NCI-H2081 (cell line): ENCODE measurements at places on chromosomes 2 and 18.

GRCh38 chr2:29841386-29842004 is 79.9 kb downstream of the ALK start:
- DNase-seq: peak; percentile 16

DNA sequence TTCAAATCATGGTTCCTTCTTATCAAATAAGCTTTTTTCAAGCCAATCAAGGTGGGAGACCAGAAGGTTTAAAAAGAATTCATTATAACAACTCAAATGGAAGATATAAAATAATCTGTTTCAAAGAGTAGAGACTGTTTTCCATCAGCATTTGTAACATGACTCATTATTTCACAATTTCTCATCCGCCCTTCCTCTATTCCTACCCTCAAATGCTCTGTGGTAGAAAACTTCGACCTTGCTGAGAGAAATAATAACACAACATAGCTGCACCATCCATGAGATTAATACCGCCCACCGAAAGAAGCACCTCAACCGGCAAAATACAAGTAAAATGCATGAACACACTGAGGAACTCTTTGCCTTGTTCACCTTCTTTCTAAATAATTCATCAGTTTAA is 2039.2 kb upstream of the CELF4 start:
- no peak for DNase-seq

- DNase-seq: no peak
These were observed 101.7 kb upstream of the SLC66A3 start for GRCh38 chr2:11053546-11053945.

- no peak for DNase-seq
These were observed 190.5 kb downstream of the ALPK2 start for GRCh38 chr18:58438161-58438957.

DNA sequence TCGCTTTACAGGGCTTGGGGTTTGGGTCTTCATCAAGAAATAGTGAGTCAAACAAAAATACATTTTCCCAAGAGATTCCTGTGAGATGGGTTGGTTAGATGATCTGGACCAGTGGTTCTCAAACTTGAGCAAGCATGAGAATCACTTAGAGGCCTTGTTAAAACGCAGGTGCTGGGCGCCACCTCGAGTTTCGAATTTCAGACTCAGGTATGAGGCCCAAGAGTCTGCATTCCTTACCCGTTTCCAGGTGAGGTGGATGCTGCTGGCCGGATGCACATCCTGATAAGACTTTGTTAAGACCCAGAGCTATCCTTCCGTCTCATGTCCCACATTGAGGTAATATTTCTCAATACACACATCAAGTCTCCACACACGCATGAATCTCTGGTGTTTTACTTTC is 707.8 kb upstream of the SALL3 start:
- no peak for DNase-seq

- no peak for DNase-seq
These were observed 90.9 kb upstream of the STK39 start for GRCh38 chr2:168338292-168338691.

DNA sequence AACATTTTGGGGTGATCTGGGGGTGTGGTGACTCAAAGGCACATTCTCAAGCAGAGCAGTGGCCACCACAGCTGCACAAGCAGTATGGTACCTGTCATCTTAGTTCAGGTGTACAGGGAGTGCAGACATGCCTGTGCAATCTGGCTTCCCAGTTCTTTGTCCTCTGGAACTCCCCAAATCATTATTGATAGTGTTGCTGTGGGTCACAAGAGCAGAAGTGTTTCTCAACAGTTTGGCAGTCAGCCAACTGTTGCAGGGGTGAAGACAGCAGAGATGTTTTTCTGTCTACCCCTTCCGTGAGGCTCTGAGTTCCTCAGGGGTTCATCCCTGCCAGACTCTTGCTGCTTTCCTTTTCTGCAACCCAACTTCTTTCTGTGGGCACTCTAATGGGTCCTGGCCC is 206.5 kb upstream of the ZSWIM2 start:
- no peak for DNase-seq

GRCh38 chr2:190635781-190636180 is 13.1 kb upstream of the NAB1 start:
- DNase-seq: no peak

GRCh38 chr18:26519114-26519513 is 29.2 kb downstream of the KCTD1 start:
- no peak for DNase-seq

GRCh38 chr18:50973367-50974126 is 5.7 kb downstream of the ELAC1 start:
- no peak for DNase-seq

- DNase-seq: no peak
These were observed 154.6 kb downstream of the ANKRD36 start for GRCh38 chr2:97267411-97268074.

DNA sequence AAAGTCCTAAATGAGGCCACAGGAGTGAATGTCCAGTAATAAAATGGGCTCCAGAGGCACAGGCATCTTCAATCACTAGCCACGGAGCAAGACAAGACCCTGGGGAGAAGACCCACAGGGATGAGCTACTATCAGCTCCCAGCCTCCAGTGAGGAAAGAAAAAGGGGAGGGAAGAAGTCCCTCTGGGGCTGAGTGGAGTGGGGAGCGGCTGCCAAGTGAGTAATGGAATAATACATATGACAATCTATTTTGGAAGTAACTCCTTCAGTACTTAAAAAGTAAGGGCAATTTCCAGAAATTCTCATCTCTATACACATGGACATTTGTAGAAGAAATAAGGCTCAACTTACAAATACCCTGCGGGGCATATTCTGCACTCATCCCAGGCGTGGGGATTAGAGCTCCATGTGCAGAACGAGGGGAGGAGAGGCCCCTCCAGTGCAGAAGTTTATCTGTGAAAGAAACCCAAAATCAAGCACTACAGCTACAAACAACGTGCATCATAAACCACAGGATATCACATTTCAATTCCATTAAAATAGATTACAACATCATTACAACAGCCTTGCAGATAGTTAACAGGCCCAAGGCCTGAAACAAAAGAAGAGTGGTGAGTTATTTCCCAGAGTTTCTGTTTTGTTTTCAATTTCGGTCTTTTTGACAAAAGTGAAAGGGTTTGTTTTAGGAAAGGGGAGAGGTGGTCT is 84.9 kb downstream of the BCL11A start:
- DNase-seq: no peak

DNA sequence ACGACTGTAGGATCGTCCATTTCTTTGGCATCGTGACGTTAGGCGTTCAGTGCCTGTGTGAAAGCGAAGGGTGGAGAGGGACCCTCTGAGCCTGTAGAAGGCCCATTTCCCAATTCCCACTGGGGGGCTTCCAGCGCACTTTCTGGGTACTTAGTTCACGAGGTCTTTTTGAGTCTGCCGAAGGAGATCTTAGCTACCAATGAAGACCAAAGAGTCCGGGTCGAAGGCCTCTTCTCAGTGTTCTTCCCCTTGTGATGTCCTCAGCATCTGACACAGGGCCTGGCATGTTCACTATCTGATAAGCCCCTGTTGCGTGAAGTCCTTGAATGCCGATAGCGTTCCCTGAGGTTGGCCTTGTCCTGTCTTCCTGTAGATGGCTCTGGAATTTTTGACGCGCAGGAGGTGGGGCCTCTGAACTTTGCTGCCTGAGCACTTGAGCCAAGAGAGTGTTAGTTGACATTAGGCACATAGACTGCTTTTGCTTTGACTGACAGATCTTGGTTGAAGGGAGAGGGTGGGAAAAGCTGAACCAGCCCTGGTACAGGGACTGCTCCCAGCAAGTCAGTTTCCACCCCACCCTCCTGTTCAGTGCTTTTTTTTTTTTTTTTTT is 52.8 kb downstream of the LDLRAD4 start:
- no peak for DNase-seq

GRCh38 chr2:218834685-218835084 is 3.1 kb upstream of the PRKAG3 start:
- no peak for DNase-seq

- no peak for DNase-seq
These were observed 306.2 kb downstream of the FSIP2 start for GRCh38 chr2:186044761-186045160.

GRCh38 chr2:207896525-207897285 is 127.0 kb upstream of the FZD5 start:
- peak; percentile 14 for DNase-seq

GRCh38 chr2:150630587-150631235 is 143.2 kb upstream of the RND3 start:
- no peak for DNase-seq

- no peak for DNase-seq
These were observed 196.1 kb downstream of the ANKRD30B start for GRCh38 chr18:14943967-14944636.

- DNase-seq: no peak
These were observed at the start of gene IL1R1 for GRCh38 chr2:102141970-102142828. IL1R1 (plus strand) TSS chr2:102142746; CDS start chr2:102157725, 14,979 bp downstream.

GRCh38 chr2:7377916-7378569 is 460.8 kb downstream of the RNF144A start:
- peak; percentile 9 for DNase-seq

- DNase-seq: no peak
These were observed 33.5 kb upstream of the IL1R1 start for GRCh38 chr2:102109016-102109415.

DNA sequence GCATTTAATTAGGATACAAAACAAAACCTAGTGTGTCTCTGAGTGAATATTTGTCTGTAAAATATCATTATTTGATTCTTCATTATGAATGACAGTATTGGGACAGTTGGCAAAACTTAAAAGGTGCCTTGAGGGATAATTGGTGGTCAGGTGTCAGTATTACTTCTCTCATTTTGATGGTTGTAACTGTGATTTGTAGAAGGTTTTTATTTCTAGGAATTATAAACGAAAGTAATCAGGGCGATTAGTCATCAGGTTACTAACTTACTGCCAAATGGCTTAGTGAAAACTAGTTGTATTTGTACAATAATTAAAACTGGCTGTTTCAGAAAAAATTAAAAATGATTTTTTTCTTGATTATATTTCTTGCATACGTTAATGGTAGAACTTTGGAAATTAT is 117.6 kb downstream of the BIRC6 start:
- no peak for DNase-seq

GRCh38 chr18:22604390-22604985 is 186.8 kb upstream of the CTAGE1 start:
- DNase-seq: no peak

DNA sequence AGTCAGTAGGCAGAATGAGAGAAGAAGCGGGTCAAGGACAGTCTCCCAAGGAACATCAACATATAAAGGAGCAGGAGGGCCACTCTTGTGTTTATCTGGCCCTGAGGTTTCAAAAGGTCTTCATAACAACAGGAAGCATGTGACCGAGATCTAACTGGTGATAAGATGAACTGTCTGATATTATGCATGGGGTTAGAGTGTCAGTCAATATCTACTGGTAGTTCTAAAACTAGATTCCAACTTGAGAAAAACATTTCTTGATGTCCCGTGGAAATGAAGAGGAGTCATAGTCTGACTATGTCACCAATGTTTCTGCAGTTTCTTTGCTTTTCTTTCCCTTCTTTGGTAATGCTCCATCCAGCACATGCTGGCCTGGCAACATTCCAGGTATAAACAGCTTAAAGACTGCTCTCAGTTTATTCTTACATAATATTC is 77.5 kb upstream of the ITPRID2 start:
- no peak for DNase-seq

- no peak for DNase-seq
These were observed 248.7 kb downstream of the SOX11 start for GRCh38 chr2:5940596-5941535.

- DNase-seq: no peak
These were observed 38.2 kb downstream of the AOX1 start for GRCh38 chr2:200624026-200624425.

GRCh38 chr2:152042636-152043615 is 55.9 kb downstream of the CACNB4 start:
- no peak for DNase-seq

- peak; percentile 73 for DNase-seq
These were observed at the start of gene SLC8A1 for GRCh38 chr2:40451918-40452605. SLC8A1 (minus strand) TSS chr2:40452090.

GRCh38 chr2:160298960-160299359 is 98.9 kb upstream of the ITGB6 start:
- DNase-seq: no peak

DNA sequence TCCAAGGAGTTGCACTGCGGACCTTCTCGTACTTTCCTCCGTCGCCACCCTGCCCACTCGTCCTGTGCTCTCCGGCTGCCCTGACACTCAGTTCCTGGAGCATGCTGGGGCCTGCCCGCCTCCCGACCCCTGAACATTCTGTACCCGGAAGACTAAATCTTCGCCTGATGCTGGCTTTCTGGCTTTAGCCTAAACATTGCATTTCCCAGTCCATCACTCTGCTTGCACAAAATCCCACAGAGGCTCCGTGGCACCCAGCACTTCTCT is 550 bp upstream of the SFXN5 start:
- DNase-seq: no peak

- DNase-seq: peak; percentile 60
These were observed 2.4 kb upstream of the HOXD8 start for GRCh38 chr2:176126929-176127773.

GRCh38 chr2:20568501-20569463 is 82.1 kb downstream of the HS1BP3 start:
- DNase-seq: no peak

- no peak for DNase-seq
These were observed 76.0 kb upstream of the RBM44 start for GRCh38 chr2:237722616-237723015.

DNA sequence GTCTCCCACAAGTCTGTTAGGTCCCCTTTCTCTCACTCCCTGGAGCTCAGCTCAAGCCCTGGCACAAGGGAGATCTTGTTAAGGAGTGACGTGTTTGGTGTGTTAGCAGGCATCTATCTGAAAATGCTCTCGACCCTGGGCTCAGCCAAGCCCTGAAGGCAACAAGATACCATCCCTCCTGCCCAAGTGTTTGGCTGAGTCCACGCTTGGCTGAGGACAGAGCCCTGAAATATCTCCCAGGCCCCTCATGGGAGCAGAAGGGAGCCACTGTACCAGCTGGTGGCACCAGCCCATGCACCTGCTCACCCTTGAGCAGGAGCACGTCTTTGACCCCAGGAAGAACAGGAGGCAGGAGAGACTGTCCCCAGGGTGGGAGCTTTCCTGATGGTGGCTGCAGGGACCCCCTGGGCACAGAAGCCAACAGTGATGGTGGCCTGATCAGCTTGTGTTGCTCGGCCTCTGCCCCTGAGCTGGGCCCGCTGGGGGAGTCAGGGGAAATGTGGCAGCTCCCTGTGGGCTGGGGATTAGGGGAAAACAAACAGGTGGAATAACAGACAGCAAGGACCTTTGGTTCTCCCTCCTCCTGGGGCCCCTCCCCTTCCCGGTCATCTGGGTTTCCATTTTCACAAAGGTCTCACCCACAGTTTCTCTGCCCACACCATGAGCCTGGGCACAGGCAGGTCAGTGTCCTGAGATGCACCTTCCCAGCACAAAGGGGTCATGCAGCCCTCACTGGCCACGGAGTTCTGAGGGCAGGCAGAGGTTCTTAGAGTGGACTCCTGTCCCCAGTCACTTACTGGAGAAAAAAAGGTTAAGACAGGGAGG is 91.6 kb downstream of the RHOB start:
- DNase-seq: no peak

- DNase-seq: no peak
These were observed 558.8 kb upstream of the CDH2 start for GRCh38 chr18:28735731-28736130.

DNA sequence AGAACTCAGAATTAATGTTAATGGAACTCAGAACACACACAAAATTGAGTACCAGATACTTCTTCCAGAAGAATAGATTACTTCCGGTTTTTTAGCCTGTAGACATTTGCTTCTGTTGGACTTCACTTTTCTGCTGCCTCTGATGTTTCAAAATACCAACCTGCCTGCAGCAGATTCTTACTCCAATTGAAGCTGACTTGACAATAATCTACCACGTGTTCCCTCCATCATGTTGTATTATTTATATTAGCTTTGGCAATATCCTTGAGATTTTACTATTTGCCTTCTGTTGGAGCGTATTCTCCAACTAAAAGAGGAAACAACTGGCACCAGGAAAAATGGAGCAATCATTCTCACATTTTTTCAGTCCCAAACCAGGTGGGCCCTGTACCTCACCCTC is 3.1 kb upstream of the GORASP2 start:
- DNase-seq: no peak
